ENCODE measurements at places on chromosomes 1 and 21.

- no peak for DNase-seq
These were observed 21.4 kb downstream of the COL6A1 start for GRCh38 chr21:46002841-46003574.

DNA sequence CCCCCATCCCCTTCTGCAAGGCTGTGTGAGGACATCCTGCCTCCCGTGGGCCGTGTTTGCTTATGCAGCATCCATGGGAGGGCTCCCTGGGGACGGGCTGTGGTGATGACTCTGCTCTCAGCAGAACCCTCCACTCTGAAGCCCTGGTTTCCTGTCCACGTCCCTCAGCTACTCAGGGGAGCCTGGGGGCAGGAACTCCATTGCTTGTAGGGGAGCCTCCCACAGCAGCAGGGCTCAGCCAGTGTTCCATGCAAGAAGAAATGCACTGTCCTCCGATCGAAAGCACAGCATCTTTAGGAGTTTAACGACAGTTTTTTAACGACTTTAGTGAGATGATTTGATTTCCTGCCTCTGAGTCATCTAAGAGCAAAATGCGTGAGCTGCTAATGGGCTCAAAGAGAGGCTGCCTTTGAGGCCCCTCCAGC, 8.3 kb upstream of the KCNAB2 start:
- no peak for DNase-seq

DNA sequence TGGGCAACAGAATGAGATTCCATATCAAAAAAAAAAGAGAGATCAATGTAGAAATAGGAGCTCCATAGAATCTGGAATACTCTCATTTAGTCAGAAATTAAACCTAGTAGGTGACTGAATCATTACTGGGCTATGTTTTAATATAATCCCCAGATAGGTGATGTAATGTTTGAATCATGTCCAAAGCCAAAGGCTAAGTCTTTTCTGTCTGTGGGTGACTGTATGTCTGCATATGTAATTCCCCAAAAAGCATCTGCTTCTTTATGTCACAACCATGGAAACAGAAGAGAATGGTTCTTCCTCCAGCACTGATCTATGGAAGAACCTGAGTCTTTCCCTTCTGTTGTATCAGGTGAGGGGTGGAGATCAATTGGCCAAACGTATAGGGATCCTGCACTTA, 5.8 kb downstream of the LAMC2 start:
- no peak for DNase-seq

DNA sequence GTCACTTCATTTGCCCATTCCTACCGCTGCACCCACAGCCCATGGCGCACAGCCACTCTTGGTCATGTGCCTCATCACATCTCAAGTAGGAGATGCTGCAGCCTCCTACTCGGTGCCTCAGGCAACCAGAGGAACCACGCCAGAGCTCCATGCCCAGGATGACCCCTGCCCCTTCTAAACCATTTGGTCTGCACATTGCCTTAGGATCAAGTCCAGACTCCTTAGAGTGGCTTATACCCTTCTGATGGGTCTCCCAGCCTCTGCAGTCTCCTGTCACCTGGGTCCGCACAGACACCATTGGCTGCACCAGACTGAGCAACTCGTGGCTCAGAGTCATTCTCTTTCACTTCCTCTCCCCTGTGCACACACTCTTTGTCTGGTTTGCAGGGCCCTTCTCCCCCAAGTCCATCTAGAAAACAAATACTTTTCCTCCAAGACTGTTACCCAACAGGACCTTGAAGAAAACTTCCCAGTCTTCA, 2.2 kb upstream of the ADORA3 start:
- no peak for DNase-seq

DNA sequence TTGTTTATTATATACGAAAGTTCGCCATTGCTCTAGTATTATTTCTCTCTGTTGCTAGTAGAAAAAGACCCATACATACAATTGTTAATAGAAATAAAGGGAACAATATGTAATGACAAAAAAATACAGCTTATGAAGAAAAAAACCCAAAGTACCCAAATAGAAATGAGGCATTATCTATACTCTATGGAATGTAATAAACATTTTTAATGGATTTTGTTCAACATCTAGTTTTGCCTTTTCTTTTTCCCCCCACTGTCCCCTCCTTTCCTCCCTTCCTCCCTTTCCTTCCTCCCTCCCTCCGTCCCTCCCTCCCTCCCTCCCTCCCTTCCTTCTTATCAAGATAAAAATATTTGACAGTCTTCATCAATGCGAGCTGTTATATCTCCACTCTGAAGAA, 81.5 kb upstream of the NEK7 start:
- no peak for DNase-seq

- DNase-seq: no peak
These were observed 11.7 kb downstream of the PKN2 start for GRCh38 chr1:88695781-88696180.

- DNase-seq: no peak
These were observed 8.2 kb downstream of the SPATA46 start for GRCh38 chr1:162368451-162368850.

DNA sequence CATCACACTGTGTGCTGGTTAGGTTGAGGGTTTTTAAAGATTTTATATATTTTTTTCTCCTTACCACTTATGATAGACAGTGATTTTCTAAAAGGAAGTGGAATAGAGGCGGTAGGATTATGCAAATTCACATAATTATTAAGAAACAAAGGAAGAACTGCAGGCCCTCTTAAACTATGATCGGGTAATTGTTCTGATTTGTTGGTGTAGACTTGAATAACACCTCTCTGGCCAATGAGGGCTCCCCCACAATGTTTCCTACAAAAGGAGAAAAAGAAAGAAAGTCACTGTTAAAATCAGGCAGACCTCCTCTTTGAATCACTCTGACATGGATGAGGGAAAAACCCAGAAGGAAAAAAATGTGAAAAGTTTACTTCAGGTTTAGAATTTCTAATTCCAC, 241.6 kb downstream of the RPS6KC1 start:
- DNase-seq: no peak

DNA sequence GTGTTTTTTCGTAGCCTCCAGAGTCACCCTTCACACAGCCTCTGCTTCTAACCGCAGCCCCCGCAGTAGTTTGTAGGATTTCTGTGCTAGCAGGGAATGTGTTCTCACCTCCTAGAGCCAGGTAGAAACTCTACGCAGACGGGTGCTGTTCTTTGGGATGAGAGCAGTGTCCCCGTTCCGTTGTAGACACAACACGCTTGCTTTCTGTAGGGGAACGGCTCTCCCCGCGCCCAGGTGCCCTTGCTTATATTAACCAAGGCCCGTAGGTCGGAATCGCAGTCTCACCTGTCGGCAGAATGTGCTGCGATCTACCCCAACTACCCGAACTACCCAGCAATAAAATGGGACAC, 111.8 kb upstream of the NBPF11 start:
- no peak for DNase-seq

- no peak for DNase-seq
These were observed 11.5 kb upstream of the LRRC8B start for GRCh38 chr1:89512996-89513720.

DNA sequence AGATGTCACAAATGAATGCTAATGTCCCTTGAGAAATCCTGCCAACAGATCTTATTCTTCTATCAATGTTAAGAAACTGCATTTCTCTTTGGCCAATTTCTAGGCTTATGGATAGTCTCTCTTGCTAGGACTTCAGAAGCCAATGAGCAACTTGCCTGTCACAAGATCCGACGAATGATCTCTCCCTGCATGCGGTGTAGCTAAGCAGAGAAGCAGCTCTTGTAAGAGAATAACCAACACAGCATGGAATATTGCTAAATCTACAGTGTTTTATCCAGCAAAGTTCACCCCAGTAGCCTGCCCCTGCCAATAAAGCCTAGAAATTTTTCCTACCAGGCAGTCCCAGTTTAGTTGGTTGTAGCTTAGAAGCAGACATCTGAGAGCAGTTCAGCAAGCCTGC, 2.1 kb upstream of the SLC44A5 start:
- no peak for DNase-seq

- DNase-seq: no peak
These were observed 3.0 kb downstream of the ZC3H12A start for GRCh38 chr1:37477198-37477931.

- DNase-seq: no peak
These were observed 32.2 kb upstream of the HNRNPU start for GRCh38 chr1:244896550-244896949.

DNA sequence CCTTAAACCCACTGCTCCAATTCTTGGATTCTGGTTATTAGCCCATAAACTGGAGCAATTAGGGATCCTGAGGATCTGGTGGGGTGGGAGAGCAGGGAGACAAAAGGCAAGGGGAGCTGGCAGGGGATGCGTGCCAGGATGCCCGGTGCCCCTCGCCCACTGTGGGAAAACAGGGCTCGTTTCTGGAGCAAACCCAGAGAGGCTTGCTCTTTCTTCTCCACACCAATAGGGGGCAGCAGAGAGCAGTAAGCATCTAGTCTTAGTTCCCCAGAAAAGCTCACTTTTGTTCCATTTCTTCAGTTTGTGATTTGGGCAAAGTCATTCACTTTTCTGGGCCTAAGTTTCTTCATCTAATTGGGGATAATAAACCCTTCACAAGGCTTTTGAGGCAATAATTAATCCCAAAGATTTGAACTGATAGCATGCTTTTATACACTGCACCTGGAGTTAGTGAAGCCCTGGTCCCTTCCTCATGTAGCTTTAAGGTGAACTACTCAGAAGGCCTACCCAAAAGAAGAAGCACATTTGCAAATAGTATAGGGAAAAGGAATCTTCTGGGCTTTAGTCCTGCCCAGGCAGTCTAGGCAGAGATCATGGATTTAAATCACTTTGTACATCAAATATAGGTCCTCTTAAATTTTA, 160.6 kb upstream of the USP24 start:
- peak; percentile 83 for DNase-seq

DNA sequence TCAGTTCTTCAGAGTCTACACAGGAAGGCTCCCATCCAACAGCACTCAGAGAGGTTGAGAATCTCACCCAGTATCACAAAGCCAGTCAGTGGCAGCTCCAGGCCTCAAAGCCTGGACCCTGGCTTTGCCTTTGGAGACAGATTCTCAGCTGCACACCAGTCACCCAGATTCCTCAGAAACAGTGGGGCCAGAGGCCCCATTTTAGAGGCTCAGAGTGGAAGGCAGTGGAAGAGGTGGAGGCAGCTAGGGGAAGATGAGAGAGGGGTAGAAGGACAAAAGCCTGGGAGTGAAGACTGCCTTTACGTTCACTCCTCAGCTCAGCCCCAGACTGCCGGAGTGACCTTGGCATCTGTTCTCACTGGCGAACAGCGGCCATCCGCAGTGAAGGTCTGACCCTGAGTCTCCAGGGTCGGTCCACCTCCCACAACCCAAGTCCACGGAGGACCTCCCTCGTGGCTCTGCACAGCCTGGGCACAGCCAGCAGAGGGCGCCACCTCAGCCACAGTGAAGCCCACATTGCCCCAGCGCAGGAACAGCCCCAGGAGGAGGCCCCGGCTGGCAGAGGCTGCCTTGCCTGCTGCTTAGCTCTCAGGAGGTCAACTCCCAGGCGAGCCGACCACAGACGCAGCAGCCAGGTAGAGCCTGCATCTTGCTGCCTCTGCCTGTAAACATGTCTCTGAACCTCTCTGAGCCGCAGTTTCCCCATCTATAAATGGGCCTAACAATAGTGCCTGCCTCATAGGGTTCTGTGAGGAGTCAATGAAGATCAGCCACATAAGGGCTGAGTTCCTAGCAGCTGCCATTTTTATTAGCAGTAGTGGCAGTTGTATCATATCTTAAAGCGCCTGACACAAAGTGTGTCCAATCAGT, 5.9 kb upstream of the FNDC5 start:
- DNase-seq: peak; percentile 91

DNA sequence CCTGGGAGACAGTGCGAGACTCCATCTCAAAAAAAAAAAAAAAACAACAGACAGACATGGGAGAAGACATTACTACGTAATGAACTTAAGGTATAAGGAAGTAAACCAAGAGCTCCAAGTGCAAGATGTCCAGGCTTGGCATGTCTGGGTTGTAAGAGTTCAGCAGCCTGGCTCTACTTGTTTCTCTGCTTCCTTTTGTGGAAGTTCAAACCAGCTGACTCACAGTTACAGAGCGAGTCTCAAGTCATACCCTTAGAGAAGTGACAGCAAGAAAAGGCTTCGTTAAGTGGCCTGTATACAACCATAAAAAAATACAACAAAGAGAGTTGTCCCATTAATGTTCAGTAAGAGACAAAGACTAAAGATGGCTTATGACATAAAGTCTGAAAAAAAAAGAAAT, 1.3 kb downstream of the RIT1 start:
- DNase-seq: no peak

- DNase-seq: no peak
These were observed 149.0 kb downstream of the PEX14 start for GRCh38 chr1:10623686-10624145.

All from HEK293T (cell line).